ENCODE measurements at places on chromosomes 6 and 20.

- DNase-seq, result no peak
These were observed 51.1 kb upstream of the TMEM170B start for GRCh38 chr6:11486486-11486885.

DNA sequence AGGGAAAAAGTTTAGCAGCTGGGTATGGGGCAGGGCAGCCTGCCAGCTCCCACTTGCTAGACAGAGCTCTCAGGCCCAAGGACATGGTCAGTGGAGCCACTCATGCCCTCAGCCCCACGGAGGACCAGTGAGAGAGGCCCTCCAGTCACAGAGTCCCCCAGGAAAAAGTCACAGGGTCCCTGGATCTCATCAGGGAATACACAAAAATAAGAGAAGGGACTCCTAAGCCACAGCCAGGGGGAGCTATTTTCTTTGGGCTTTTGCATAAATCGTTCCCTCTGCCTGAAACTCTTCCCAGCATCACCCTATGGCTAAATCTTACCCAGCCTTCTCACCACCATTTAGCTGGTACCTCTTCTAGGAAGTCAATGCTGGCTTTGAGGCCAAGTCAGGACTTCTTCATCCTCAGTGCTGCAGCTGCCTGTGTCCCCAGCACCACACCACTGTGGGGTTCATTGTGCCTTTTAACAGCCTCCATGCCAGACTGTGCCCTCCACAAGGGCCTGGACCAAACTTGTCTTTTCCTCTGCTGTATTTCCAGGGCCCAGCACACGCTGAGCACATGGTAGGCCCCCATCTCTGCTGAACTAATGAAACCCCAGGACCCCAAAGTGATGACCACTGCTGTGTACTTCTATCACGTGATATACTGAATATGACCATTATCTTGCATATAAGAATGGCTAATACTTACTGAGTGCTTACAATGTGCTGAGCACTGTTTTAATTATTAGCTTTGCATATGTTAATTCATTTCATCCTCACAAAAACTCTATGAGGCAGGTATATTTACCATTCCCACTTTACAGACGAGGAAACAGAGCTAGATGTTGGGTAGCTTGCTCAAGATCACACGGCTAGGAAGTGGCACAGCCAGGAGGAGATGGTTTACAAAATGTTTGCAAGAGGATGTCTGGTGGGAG lies 2.0 kb downstream of the ZNF335 start:
- DNase-seq, result no peak

- DNase-seq, result no peak
These were observed 190.4 kb downstream of the TPBG start for GRCh38 chr6:82553863-82554531.

- no peak for DNase-seq
These were observed 271.4 kb downstream of the DOK5 start for GRCh38 chr20:54746796-54747195.

DNA sequence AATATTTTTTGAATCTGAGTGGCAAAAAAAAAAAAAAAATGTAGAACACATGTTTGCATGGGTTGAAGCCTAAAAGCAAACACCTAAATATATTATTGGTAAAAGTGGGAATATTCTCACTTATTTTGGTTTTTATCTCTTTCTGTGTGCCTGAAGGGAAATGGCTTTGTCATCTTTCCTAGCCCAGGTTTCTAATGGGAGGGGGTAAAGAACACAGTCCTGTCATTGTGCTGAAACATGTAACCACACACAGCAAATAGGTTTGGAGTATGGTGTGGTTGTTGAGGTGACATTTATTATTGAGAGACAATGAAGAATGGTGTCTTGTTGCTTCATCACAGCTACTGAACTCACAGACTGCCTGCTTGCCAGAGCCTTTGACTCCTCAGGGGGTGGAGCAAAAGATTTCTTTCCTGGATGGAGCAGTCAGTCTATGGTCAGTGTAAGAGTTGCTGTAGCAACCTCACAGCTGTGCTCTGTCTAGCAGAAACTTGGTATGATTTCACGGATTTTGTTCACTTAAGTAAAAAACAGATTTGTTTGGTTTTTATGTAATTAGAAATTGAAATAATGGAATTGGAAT lies 70.2 kb downstream of the CEP57L1 start:
- DNase-seq, result no peak

DNA sequence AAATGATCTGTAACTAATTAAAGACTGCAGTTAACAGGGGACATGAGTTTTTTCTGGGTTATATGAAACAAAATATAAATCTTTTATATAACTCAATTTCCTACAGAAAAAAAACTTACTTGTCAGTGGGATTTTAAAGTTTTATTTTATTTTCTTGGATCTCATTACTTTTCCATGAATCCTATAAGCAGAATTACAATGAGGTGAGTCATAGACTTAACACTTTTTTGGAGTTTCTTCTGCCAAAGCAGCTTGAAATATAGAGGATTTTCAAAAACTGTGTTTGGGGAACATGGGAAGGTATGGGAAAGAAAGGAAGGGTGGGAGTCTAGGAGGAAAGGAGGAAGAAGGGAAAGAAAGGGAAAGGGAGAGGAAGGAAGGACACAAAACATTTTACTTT lies 130.7 kb downstream of the AIG1 start:
- DNase-seq, result no peak

DNA sequence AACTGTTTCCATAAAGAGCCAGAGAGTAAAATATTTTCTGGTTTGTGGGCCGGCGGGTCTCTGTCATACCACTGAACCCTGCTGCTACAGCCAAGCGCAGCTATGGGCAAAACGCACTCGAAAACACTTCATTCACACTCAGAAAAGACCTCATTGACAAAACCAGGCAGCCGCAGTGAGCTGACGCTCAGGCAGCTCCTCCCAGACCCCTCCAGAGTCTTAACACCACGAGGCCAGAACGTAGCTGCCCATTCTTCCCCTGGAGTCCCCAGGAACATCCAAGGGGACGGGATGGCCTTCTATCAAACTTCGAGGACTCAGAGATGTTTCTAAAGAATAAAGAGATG lies 35.6 kb upstream of the ZBP1 start:
- no peak for DNase-seq

GRCh38 chr20:31515775-31516107 lies 1.5 kb downstream of the HM13 start:
- DNase-seq, result no peak

DNA sequence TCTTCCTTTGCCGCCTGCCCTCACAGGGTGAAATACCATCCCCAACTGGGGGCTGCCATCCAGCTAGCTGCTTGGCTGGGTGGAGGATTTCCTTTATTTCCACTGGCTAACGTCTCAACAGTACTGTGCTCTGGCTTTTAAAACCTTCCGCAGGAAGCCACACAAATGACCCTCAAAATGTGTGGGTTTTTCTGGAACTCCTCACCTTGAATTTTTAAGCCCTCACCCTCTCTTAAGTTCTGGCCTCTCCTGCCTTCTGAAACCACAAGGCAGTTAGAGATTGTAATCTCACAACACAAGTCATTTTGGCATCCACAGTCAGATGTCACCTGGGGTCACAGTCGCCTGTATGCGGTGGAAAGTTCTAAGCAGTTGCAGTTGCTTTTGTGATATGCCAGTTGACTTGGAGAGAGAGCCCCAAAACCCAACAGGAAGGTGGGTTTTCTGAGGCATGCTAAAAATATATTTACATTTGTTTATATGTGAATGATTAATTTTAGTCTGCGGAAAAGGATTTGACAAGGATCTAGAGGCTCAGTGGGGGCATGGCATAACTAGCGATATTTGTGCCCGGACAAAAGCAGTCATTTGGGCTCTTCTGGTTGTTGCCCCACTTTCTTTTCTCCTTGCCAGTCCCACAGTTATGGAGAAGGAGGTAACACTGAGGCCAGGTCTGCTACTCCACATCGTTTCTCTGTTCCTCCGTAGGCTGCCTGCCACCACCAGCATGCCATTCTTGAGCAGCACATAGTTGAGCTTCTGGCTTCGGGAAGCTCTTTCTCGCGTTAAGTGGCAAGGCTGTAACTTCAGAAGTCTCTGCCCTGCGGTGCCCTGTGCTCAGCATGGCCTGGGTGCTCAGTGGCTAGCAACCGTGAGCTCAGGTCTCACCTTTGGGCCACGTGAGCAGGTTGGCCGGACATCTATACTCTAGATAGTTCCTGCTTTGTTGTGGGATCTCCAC lies 335.3 kb downstream of the CD83 start:
- DNase-seq, result peak; percentile 18

DNA sequence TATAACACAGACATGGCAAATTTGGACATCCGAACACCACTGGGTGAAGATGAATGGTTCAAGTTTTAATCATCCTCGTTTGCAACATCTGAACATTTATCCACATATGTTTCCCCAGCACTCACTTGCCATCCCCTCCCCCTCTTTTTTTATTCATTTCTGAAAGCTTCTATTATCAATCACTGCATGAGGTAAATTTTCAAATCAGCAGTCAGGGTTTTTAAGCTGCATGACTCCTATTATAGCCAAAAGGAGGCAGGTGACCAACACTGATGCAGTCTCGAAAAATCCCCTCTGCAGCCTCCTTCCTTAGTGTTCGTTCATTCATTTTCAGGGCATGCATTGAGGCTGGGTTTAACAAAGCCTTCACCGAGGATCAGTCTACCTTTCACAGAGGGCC lies 530.8 kb upstream of the JARID2 start:
- DNase-seq, result no peak

- DNase-seq, result no peak
These were observed 96.9 kb downstream of the RFX6 start for GRCh38 chr6:116973976-116974375.

GRCh38 chr6:142784344-142784743 lies 160.6 kb downstream of the HIVEP2 start:
- DNase-seq, result no peak

GRCh38 chr6:148854992-148855391 lies 108.2 kb downstream of the UST start:
- DNase-seq, result no peak

- no peak for DNase-seq
These were observed 68.6 kb downstream of the ARHGAP18 start for GRCh38 chr6:129641344-129641743.

DNA sequence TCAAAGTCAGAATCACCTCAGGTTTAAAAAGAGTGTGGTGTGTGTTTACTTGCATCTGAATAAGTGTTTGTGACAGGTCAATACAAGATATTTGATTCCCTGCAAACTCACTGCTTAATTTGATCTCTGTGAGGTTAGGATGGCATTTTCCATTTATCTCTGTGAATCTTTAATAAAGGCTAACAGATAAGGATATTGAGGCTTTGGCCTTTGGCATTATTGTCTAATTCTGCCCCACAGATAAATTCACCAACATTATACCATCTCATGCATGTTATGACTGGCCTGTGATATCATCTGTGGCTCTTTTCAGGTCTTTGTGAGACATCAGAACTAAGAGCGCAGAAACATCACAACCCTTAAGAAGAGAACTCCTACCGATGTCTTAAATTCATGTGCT lies 84.7 kb downstream of the TRMT6 start:
- no peak for DNase-seq

DNA sequence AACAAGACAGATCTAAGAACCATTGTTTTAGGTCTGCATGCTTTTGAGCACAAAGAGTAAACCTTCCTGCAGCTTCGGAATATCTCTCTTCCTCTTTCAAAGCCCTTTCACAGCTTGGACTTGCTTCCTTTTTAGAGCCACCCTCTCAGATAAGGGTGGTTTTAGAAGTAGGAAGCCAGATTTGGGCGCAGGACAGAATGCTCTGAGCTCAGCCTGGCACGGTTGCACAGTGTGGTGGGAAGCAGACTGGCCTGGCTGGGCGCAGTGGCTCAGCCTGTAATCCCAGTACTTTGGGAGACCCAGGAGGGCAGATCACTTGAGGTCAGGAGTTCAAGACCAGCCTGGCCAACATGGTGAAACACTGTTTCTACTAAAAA lies 35.6 kb upstream of the PNRC1 start:
- DNase-seq, result no peak

DNA sequence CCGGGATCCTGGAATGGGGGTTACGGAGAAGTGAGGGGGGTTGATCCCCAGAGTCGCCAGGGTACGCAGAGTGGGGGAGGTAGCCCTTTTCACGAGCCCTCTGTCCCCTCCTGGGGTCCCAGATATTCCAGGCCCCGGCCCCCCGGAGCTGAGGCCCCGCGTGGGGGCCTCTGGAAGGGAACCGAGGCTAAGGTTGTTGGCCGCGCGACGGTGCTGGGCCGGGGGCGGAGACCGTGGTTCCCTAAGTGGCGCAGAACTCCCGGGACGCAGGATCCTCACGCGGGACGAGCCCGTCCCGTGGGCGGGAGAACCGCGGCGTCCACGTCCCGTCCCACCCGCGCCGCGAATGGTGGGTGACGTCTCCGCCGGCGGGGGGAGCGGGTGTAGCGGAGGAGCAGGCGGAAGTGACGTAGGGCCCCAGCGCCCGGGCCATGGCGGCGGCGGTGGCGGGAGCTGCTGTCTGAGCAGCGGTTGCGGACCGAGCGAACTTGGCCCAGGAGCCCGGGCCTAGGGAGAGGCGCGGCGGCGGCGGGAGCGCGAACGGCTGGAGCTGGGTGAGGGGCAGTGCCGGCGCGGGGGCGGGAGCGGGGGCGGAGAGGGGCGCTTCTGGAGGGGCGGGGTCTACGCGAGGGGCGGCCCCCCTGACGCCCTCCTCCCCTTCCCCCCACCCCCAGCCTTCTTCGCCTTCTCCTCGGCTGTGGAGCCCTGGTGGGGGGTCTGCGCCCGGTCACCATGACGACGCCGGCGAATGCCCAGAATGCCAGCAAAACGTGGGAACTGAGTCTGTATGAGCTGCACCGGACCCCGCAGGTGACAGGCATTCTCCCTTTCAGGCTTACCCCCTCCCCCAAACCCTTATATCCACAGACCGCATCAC lies at the start of gene RING1:
RING1 (plus strand) TSS at position 410 of the 877 bp plus-strand sequence; CDS start at position 733, 323 bp downstream.
- peak; percentile 79 for DNase-seq

GRCh38 chr6:43687437-43688347 lies at the start of gene MRPS18A:
MRPS18A (minus strand) TSS chr6:43687791; CDS start chr6:43687779, 12 bp downstream.
- peak; percentile 74 for DNase-seq

- no peak for DNase-seq
These were observed 31.5 kb downstream of the PMEPA1 start for GRCh38 chr20:57678340-57678739.

DNA sequence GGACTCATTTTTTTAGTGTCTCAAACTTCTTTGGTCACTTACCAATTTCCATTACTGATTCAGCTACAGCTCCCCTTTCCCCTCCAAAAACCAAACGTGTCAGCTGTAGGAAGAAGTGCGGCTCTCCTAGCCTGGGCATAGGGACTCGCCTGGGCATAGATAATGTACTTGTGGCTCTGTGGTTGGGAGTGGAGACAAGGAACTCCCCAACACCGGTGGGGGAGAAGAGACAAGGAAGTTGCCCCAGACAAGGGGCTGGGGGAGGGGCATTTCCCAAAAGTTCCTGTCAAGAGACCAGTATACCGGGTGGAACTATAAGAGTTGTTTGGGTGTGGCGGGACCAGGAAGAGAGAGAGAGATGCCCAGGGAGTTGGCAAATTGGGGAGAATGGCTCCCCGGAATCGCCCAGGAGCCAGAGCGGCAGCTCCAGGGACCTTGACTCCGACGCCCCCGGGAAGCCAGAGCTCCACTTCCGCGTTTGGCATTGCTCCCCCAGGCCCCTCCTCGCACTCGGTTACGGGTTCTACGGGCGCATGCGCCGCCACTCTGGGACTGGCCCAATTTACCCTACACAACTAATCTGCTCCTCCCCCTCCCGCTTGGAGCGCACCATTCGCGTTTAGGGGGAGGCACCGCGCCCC lies 871 bp upstream of the ZFAND3 start:
- peak; percentile 92 for DNase-seq

Measured in activated T-helper 9 cell treated with anti-CD3 and anti-CD28 coated beads, Interleukin-2, amount 50 U/mL, for 16 hours (primary cell).